ENCODE measurements at places on chromosomes 3 and 15.

DNA sequence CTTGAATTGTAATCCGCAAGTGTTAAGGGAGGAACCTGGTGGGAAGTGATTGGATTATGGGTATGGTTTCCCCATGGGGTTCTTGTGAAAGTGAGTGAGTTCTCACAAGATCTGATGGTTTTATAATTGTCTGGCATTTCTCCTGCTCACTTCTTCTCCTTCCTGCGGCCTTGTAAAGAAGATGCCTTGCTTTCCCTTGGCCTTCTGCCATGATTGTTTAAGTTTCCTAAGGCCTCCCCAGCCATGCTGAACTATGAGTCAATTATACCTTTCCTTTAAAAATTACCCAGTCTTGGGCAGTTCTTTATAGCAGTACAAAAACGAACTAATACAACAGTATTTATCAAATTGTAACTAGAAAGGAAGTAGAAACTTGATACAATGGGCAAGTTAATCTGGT, 31.9 kb downstream of the IFT57 start:
- no peak for DNase-seq

DNA sequence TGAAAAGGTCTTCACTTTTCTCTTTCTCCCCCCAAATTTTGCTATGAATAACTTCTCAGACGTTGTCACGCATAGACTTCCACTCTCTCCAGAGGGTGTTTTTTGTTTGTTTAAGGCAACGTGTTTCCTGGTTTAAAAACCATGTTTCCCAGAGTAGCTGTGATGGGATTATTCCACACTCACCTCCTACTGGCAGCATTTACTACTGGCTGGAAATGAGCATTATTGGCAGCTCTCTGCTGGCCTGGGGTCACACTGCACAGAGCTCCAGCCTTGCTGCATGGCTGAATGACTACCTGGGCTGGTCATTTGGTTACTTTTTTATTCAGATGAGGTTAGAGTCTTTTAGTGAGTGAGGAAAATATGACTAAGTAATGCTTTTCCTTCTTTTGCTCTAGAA, 65.2 kb downstream of the RARB start:
- no peak for DNase-seq

GRCh38 chr3:31955581-31955980, 25.5 kb downstream of the OSBPL10 start:
- no peak for DNase-seq

DNA sequence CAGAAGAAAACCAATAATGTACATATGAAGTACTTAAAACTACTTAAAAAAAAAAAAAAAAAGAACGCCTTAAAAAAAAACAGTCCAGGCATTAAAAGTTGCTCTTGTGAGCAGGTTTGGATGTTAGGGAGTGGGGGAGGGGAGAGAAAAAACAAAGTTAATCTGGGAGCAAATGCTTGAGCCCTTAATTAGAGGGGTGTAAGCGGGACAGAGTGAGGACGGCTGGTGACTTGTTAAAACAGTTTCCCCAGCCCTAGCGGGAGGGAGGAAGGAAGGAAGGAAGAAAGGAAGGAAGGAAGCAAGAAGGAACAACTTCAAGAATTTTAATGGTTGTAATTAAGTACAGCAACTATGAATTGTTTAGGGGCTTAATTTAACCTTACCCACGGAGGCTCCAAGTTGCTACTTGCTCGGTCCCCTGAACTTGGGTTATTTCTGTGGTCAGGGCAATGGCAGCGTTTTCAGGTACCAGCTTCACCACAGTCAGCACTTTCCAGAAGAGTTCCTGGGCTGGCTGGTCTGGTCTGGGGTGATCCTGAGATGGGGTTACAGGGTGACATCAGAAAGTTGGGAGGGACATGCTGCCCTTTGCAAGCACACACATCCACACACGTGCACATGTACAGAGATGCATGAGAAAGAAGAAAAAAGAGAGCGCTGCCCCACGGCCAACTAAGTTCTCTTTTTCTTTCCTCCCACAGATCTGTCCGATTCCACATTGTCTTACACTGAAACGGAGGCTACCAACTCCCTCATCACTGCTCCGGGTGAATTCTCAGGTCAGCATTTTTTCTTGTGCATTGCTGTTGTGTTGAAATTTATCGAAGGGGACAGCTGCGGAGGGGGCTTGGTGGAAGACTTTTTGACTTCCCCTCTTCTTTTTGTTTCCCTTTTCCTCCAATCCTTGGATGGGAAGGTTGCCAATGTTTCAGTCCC, 14.0 kb downstream of the SMAD6 start:
- no peak for DNase-seq

DNA sequence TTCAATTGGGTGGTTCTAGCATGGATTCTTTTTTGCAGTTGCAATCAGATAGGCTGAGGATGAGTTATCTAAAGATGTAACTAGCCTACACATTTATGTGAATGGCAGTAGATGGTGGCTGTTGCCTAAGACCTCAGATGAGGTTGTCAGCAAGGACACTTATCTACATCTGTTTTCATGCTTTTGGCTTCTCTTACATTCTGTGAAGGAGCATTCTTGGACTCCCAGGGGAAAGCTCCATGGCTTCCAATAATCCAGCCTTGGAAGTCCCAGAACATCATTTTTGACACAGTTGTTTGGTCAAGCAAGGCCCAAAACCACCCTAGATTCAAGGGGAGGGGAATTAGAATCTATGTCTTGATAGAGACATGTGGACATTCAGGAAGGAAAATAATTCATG, 332.2 kb upstream of the RBMS3 start:
- DNase-seq: no peak

DNA sequence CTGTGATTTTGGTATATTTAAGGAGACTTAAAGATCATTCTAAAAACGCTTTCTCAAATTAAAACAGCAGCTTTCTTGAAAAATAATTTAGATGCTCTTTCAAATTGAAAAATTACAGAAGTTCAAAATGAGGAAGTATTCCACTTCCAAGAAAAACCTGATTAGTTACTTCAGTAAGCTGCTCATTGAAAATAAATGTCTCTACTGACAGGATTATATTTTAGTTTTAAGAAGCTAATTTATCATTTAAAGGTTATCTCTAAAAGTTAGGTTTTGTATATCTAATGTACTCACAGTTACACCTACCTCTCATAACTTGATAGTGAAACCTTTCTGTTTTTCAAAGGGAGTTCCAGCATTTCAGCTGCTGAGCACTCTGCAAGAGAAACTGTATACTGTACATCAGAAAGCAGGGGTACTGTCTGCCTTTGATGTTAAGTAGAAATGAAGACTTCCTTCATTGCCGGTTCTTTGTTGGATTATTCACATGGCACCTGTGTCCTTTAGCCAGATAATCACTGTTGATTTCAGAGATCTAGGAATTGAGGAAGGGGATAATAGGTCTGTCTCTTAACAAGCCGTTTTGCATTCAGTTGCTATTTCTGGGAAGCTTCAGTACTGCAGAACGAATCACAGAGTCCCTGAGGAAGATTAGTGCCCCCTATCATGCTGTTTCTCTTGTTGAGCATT, 161.6 kb downstream of the TCF12 start:
- no peak for DNase-seq

GRCh38 chr3:171115667-171116066, 89.1 kb upstream of the SLC2A2 start:
- no peak for DNase-seq

- DNase-seq: no peak
Measured at GRCh38 chr15:68387381-68388143, 44.4 kb downstream of the ITGA11 start.

Data from stimulated activated CD4-positive, alpha-beta T cell treated with anti-CD3 and anti-CD28 coated beads, TNF-alpha, amount 100 ng/mL, for 1 hour (primary cell).